ENCODE measurements at places on chromosomes 2 and 18.
A peak's percentile ranks its signal among the peaks of the same experiment; 100 is the strongest.

GRCh38 chr2:239307921-239308613 lies 92.8 kb downstream of the HDAC4 start:
- DNase-seq, result no peak

GRCh38 chr2:236262238-236262637 lies 2.0 kb downstream of the ASB18 start:
- no peak for DNase-seq

- DNase-seq, result no peak
These were observed 21.1 kb downstream of the UGP2 start for GRCh38 chr2:63862806-63863205.

DNA sequence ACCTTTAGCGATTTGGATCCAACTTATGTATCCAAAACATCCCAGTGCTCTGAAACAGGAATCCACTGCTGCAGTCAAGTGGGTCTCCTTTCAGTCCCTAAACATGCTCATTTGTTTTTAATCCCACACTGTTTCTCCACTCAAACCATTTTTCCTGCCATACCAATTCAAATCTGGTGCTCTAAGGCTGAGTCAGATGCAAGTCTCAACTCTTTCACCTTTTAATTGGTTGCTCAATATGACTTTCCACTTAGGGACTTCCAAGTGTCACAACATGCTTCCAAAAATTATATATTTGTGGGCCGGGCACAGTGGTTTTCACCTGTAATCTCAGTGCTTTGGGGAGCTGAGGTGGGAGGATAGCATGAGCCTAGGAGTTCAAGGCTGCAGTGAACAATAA lies 113.4 kb upstream of the TANK start:
- no peak for DNase-seq

DNA sequence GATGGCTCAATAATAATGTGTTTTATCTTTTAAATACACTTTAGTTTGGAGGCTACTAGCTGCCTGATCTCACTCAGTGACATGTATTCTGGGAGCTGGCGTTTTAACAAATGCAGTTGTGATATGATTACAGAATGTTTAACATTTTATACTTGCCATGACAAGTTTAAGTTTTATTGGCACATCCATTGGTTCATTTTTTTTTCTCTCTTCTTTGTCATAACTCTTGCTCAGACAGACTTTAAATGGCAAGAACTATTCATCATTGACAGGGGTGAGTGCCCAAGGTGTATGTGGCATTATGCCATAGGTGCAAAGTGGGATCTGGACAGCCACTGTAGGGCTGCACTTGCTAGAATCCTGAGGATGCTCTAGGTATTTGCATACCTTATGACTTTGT lies 72.1 kb upstream of the MYL1 start:
- no peak for DNase-seq

GRCh38 chr2:32342801-32343200 lies 14.0 kb upstream of the BIRC6 start:
- no peak for DNase-seq

DNA sequence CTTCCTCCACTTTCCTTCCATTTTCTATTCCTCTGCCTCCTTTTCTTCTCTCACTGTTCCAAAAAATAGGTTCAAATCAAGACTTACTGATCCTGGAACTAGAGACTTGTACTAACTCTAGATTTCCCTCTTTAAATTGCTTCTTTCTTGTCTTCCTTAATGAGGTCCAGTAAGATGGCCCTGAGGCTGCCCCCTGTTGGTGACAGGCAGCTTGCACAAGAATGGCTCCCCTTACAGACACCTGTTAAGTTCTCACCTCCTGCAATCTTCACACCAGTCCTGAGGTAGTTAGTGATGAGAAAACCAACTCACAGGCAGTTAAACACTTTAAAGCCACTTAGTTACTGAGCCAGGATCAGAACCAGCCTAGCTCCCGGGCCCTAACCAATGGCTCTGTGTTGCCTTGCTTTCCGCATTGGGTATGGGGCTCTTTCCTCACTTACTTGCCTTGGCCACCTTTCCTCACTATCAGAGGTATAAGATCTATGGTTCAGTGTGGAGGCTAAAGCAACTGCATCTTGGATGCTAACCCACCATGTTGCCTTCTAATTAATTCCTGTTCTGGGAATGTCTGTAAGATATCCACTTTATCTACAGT lies 130.6 kb downstream of the AKAIN1 start:
- DNase-seq, result peak; percentile 9

GRCh38 chr2:67879586-67880290 lies 183.1 kb downstream of the C1D start:
- DNase-seq, result no peak

GRCh38 chr18:66728951-66729350 lies 125.1 kb upstream of the CDH19 start:
- DNase-seq, result no peak

- no peak for DNase-seq
These were observed at the start of gene PTH2R for GRCh38 chr2:208406474-208407451. TSS of gene PTH2R (plus strand) at chr2:208406792. CDS start at chr2:208407044, 252 bp downstream.

GRCh38 chr2:160471950-160472349 lies 21.7 kb downstream of the RBMS1 start:
- DNase-seq, result no peak

DNA sequence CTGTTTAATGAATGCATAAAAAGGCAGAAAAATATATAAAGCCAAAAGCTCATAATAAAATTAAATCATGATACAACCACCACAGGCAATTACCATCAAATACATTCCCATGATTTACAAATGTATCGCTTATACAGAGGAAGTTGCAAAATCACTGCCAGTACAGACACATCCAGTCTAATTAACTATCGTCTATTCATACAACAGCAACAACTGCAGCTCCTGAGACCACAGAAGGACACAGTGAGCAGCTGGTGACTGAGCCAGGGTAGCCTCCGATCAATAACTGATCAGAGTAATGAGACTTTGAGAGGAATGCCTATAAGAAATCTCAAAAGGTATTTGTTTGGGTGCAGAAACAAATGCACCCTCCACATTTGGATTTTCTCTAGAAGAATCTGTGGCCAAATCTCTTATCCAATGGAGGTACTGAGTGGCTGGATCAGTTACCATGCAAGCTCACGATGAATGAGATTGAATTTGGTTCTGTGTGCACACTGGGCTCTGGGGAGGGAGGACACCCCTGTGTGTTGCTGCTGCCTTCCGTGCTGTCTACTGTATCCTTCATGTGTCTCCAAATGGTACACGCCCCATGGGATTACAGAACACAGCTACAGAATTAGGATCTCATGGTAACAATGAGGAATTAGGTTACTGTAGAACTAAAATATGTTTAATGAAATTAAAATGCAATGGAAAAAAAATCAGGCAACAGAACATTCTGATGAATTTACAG lies 119.6 kb downstream of the MBP start:
- no peak for DNase-seq

- DNase-seq, result no peak
These were observed 1007.7 kb upstream of the KLHL29 start for GRCh38 chr2:22377268-22377667.

DNA sequence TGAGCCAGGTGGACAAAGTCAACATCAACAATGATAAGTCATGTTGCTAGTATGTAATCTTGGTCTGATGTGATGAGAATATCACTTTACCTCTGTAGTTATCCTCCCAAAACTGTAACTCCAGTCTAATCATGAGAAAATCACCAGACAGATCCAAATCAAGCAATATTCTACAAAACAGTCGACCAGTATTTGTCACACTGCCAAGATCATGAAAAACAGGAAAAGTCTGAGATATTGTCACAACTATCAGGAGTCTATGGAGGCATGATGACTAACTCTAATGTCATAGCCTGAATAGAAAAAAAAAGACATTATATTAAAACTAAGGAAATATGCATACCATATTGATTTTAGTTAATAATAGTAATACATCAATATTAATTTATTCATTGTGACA lies 1883.3 kb upstream of the CELF4 start:
- no peak for DNase-seq

DNA sequence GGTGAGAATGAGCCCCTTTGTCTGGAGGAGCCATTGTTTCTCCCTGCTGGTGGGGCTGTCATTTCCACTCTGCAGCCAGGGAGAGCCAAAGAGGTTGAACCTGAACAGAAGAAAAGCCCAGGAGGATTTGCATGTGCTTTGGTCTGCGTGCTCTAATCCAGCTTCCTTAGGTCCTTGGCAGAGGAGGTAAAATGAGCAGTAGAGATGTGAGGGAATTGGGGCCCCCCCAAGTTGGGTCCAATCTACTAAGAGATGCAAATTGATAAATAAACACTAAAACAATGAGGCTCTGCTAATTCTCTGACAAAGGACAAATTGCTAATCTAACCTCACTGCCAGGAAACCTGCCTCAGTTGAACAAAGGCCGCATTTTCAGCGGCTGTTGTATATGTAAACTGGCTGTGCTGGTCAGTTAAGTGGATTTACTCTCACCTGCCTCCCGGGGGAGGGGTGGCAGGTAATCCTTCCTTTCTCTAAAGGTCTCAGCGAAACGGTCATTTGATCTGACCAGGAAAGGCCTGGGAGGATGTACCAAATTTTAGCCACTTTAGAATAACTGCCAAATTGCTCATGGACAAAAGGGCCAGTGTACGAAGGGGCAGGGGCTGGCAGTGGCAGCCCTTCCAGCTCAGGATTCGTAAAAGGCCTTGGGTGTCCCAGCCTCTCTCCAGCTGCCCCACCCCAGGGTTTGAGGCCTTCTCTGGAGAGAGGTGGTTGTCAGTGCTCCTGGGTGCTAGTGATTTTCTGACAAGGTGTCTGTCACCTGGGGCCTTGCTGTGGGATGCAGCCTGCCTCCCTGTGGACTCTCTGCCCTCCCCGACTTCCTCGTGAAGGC lies 193.6 kb downstream of the MIB1 start:
- DNase-seq, result no peak

GRCh38 chr2:74065456-74065855 lies 80.7 kb downstream of the TET3 start:
- no peak for DNase-seq

DNA sequence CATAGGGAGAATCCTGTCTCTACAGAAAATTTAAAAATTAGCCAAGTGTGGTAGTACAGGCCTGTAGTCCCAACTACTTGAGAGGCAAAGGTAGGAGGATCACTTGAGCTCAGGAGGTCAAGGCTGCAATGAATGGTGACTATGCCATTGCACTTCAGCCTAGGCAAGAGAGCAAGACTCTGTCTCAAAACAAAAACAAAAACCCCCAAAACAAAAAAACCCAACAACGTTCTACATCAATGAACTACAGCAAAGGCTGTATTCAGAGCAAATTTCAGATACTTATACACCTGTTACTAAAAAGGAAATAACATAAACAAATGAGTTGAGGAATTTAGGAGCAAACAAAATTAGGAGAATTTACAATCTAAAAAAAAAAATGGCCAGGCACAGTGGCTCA lies 22.6 kb downstream of the YES1 start:
- DNase-seq, result no peak

DNA sequence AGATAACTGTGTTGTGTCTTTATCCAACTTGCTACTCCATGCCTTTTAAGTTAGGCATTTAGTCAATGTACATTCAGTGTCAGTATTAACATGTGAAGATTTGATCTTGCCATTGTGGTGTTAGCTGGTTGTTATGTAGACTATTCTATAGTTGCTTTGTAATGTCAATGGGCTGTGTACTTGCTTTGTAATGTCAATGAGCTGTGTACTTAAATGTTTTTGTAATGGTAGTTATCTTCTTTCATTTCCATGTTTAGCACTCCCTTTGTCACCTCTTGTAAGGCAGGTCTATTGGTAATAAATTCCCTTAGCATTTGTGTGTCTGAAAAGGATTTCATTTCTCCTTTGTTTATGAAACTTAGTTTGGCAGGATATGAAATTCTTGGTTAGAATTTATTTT lies 53.4 kb downstream of the MC4R start:
- DNase-seq, result peak; percentile 83

DNA sequence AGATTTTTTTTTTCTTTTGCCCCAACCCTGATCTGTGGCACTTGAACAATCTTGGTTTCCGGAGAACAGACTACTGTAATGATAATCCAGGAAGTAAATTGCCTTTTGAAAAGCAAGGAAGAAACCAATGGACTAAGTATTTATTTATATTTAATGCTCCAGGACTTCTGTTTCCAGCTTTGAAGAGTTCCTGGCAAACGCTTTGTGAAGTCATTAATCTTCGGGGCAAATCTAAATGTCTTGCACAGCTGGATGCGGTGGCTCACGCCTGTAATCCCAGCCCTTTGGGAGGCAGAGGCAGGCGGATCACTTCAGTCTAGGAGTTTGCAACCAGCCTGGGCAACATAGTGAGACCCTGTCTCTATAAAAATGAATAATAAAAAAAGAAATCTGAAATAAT lies 135.1 kb upstream of the GATA6 start:
- DNase-seq, result no peak

GRCh38 chr2:122077771-122078170 lies 322.3 kb downstream of the TSN start:
- no peak for DNase-seq

- no peak for DNase-seq
These were observed 330.3 kb upstream of the FIGN start for GRCh38 chr2:164066095-164066494.

DNA sequence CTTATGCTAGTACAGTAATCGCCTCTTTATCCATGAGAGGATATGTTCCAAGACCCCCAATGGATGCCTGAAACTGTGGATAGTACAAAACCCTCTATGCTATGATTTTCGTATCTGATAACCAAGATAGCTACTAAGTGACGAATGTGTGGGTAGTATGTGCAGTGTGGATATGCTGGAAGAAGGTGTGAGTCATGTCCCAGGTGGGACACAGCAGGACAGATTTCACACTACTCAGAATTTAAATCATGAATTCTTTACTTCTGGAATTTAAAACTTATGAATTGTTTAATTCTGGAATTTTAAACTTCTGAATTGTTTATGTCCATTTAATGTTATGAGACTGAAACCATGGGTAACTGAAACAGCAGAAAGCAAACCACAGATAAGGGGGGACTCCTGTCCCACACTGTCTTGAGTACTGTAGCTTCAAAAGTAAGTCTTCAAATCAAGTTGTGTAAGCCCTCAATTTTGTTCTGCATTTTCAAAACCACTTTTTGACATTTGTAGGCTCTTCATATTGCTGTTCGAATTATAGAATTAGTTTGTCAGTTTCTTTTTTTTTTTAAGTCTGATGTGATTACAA lies 116.0 kb downstream of the LTBP1 start:
- DNase-seq, result no peak

- no peak for DNase-seq
These were observed 234.4 kb downstream of the LPIN1 start for GRCh38 chr2:11980809-11981208.

DNA sequence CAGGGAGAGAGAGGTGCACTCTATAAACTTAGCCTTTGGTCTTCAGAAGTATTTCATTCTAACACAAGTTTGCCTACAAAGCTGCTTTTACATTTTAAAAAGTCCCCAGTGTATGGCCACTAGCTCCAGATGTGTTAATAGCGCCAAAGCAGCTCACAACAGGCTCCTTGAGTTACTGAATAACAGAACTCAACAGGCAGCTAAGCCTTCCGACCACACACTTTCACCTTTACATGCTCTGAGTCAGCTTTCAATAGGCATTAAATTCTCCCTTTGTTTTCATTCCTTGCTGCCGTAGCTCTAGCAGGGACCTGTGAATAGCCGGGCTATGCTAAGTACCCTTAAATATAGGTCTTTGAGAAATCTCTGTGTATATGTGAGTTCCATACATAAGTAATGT lies 262.8 kb upstream of the PARD3B start:
- peak; percentile 47 for DNase-seq
